ENCODE measurements at places on chromosomes 16 and 17.

GRCh38 chr16:89701425-89702406 is at the start of gene SPATA2L:
TSS of gene SPATA2L (minus strand) at chr16:89701705. CDS start at chr16:89701232, 473 bp downstream.
- peak; percentile 94 for DNase-seq

GRCh38 chr16:649631-650030 is 466 bp downstream of the WDR90 start:
- no peak for DNase-seq

- DNase-seq, result peak; percentile 94
Measured at GRCh38 chr17:82212331-82213250, at the start of gene CCDC57. TSS of gene CCDC57 (minus strand) at chr17:82212842. CDS start at chr17:82201944, 10,898 bp downstream.

DNA sequence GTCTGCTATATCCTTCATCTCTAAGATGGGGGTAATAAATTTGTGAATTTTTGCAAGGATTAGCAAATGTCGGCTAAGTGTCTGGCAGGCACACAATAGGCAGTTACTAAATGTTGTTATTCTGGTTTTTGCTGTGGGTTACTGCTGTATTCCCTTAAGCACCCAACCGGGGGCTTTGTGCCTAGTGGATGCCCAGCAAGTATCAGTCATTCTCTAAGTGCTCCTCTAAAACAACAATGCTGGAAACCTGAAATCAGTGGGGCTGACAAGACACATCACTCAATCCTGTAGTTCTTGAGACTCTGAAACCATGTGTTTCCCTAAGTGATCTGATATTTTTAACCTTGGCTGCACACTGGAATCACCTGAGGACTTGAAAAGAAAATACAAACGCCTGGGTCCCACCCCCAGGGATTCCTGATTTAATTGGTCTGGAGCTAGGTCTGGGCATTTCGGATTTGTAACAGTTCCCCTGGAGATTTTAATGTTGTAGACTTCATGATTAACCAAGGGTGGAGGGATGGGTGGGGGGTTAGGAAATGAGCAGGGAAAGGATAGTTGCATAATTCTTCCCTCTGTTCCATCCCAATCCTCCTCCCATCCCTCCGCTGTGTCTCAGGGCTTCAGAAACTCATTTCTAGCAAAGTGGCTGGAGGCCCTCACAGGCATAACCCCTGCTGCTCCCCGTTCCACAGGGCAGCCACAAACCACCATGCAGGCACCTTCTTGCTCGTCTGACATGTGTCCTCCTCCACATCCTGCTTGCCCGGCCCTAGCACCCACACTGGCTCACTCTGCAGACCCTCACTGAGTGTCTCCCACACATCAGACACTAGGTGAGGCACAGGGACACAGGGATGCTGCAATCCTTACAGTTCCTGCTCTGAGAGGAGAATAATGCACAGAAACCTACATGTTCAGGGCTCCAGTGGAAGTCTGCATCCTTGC is 61.7 kb upstream of the LYRM9 start:
- DNase-seq, result no peak

DNA sequence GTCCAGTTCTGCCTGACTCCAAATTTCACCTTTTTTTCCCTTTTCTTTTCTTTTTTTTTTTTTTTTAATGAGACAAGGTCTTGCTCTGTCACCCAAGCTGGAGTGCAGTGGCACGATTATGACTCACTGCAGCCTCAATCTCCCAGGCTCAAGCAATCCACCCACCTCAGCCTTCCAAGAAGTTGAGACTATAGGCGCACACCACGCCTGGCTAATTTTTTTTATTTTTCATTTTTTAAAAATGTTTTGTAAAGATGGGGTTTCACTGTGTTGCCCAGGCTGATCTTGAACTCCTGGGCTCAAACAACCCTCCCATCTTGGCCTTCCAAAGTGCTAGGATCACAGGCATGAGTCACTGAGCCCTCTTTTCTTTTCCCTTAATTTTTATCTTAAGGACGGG is 33.4 kb upstream of the RBBP6 start:
- DNase-seq, result no peak

DNA sequence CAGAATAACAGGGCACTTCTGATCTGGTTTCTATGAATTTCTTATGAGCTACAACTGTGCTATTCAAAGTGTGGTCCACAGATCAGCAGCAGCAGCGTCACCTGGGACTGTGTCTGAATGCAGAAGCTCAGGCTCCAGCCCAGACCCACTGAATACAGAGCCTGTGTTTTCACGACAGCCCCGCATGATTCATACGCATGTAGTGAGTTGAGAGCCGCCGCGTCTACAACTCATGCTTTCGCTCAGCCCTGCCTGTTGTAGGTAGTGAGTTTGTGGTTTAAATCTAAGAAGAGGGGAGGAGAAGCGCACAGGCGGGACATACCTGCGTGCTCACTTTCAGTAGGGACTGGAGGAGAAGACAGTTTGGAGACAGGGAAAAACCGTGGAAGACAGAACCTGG is 28.5 kb upstream of the ELAC2 start:
- no peak for DNase-seq

- DNase-seq, result no peak
Measured at GRCh38 chr17:60421273-60422161, 772 bp upstream of the CHCT1 start.

DNA sequence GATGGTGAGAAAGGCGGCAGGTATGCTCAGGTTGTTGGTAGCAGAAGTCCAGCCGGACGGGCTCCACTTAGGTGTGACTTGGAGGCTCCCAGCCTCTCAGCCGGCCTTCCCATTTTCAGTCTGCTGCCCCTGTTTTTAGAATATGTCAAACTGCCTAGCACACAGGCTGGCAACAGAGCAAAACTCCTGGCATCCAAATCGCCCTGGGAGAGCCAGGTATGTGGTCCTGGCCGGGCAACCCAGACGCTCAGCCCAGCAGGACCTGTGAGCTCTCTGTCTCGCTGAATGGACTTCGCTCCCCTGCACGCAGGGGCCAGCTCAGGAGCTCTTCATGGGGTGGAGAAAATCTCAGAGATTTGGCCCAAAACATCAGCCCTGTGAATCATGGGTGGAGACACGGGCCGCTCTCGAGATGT is 147.9 kb upstream of the CHMP6 start:
- no peak for DNase-seq

DNA sequence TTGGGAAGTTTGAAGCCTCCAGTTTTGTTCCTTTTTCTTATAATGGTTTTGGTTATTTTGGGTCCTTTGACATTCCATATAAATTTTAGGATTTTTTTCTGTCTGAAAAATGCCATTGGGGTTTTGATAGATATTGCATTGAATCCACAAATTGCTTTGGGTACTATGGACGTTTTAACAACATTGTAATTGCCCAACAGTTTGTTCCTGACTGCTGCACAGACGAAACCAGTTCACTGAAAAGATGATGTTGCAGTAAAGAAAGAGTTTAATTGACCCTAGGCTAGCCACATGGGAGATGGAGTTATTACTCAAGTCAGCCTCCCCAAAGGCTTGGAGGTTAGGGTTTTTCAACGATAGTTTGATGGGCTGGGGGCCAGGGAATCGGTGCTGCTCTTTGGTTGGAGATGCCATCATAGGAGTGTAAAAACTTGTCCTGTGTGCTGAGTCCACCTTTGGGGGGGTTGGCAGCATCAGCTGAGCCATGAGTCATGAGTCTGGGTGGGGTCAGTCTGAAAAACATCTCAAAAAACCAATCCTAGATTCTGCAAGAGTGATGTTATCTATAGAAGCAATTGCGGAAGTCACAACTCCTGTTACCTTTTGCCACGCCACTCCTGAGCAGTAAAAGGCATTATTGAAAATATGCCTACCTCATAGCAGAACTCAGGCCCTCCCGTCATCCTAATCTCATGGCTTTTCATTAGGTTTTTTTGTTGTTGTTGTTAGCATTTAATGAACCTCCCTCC is 2.7 kb upstream of the PRSS41 start:
- no peak for DNase-seq

GRCh38 chr17:50063561-50064252 is 7.8 kb downstream of the ITGA3 start:
- DNase-seq, result no peak

GRCh38 chr17:78779850-78780249 is 2.2 kb downstream of the CYTH1 start:
- no peak for DNase-seq

- DNase-seq, result no peak
Measured at GRCh38 chr16:23739516-23739915, 15.3 kb upstream of the CHP2 start.

DNA sequence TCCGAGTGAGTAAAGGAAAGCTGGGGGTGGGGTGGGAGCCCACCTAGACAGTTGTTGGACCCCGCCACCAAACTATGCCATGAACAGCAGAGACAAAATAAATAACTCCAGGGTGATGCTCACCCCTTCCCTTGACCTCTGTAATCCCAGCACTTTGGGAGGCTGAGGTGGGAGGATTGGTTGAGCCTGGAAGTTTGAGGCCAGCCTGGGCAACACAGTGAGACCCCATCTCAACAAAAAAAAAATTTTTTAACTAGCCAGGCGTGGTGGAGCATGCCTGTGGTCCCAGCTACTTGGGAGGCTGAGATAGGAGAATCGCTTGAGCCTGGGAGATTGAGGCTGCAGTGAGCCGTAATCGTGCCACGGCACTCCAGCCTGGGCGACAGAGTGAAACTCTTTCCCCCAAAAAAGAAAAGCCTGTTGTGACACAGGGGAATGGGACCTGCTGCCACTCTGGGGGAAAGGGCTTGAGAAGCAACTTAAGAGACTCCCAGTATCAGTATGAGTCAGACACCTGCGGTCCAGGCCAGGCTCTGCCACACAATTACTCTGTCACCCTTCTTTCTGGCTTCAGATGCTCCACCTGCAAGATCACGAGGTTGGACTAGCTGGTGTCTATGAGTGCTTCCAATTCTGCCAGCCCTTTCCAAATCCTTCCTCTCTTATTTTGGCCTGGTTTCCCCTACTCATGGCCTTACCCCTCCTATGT is 5.0 kb downstream of the SGCA start:
- DNase-seq, result no peak

- no peak for DNase-seq
Measured at GRCh38 chr17:3911271-3912053, 4.8 kb downstream of the P2RX1 start.

DNA sequence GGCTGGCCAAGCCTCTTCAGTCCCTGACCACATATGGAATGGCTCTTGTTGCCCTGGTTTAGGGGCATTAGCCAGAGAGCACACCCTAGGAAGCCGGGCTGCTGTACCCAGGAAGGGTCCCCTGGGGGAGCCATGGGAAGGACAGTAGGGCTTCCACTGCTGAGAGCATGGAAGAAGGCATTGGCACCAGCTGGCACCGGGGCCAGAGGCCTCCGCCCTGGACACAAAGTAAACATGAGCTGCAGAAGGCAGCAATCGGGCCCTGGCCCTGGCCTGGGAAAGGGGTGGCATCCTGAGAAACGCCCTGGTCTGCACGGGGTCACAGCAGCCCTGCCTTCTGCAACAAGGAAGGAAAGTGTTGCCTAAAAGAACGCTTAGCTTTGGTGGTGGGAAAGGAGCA is 49.4 kb downstream of the VAC14 start:
- DNase-seq, result no peak

- DNase-seq, result peak; percentile 54
Measured at GRCh38 chr16:87317750-87318644, 805 bp upstream of the C16orf95 start.

GRCh38 chr16:28011223-28011622 is 52.3 kb downstream of the GSG1L start:
- no peak for DNase-seq

- DNase-seq, result no peak
Measured at GRCh38 chr16:14608604-14609003, 21.5 kb downstream of the PARN start.

- DNase-seq, result peak; percentile 85
Measured at GRCh38 chr17:78128551-78129350, at the start of gene TMC6. TSS of gene TMC6 (minus strand) at chr17:78128755. CDS start at chr17:78126832, 1,923 bp downstream.

- peak; percentile 74 for DNase-seq
Measured at GRCh38 chr17:1491443-1492248, 840 bp downstream of the MYO1C start.

- peak; percentile 31 for DNase-seq
Measured at GRCh38 chr17:2055292-2056205, 646 bp downstream of the HIC1 start.

- no peak for DNase-seq
Measured at GRCh38 chr17:38533866-38534497, 71.8 kb downstream of the SRCIN1 start.

DNA sequence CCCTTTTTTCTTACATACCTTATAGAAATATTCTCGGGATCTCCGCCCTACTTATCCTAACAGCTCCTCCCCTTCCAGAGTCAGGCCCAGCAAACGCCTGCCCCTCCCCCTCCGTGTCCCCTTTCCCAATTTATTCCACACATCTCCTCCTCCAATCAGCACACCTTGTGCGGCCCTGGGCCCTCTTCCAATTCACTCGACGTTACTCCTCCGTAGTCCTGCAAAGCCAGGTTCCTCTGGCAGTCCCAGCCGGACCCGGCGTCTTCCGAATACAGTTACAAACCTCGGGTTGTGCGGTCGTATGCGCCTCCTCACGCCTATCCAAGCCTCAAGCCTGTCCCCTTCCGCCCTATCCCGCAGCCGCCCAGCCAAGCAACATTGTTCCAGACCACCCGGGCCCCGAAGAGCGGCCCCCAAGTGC is 677 bp downstream of the CBX1 start:
- peak; percentile 60 for DNase-seq

GRCh38 chr16:49108611-49109010 is 173.0 kb downstream of the CBLN1 start:
- DNase-seq, result no peak

DNA sequence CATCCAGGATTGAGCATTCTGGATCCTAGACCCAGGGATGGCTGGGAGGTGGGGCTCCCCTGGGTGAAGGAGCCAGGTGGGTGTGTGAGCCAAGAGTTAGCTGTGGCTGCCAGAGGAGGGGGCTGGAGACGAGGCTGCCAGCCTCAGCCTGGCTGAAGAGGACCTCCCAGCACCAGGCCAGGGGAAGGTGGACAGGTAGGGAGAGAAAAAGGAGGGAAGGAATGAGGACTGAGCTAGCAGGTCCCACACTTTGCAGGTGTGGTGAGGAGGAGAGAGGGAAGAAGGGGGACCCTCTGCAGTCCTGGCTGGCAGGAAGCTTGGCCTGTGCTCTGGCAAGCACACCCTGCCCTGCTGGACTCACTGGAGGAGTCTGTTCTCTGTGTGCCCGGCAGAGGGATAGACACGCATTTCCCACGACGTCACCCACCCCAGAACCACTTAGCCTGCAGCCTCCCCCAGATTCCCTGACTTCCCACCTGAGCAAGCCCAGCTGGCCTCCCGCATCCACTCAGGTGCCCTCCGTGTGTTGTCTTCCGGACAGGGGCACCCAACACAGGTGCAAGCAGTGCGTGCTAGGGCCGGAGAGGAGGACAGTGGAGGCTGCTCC is 42.0 kb downstream of the SOCS3 start:
- no peak for DNase-seq

GRCh38 chr17:48767263-48767774 is 38.8 kb upstream of the HOXB13 start:
- peak; percentile 13 for DNase-seq

DNA sequence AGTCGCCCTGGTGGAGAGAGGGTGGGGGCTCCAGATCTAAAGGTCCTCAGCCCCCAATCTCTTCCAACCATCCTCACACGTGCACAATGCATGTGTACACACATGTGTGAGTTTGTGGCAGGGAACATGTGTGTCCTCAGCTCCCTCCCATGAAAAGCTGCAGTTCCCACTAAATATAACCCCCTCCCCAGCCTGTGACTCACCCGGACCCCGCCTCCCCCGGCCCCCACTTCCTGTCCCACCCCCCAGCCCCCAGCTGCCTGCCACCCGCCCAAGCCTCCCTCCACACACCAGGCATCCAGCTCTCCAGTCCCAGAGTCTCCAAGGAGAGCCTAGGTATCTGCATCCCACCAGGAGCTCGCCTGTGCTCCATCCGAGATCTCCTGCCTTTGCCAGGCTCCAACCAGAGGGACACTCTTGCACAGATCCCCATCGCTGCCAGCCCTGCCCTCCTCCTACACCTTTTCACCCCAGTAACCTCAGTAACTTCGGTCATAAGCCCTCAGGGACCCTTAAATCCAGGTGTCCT is 3.9 kb downstream of the DLG4 start:
- DNase-seq, result no peak

Data from HEK293T (cell line).